ENCODE measurements at places on chromosomes 7 and 10.

GRCh38 chr7:141497391-141497790, 53.8 kb upstream of the AGK start:
- DNase-seq: no peak

DNA sequence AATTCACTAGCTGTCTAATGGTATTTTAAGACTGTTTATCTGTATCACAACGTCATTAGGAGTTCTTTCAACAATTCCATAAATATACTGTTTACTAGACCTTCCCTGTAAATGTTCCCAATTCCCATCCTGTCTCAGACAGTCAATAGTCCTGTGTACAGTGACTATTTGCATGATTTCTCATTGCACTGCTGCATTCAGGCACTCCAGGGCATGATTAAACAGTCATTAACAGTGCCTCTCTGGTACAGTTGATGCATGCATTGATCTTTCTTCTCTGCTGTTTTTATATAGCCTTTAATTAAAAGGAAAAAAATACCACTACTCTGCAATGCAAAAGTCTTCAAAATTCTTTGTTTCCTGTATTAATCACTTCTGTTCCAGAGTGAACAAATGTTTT, 51.5 kb upstream of the MTURN start:
- no peak for DNase-seq

GRCh38 chr7:116353647-116354046, 143.3 kb downstream of the TES start:
- DNase-seq: no peak

GRCh38 chr10:103493362-103493915, at the start of gene NEURL1:
TSS of gene NEURL1 (plus strand) at chr10:103493705. CDS start at chr10:103494388, 683 bp downstream.
- no peak for DNase-seq

DNA sequence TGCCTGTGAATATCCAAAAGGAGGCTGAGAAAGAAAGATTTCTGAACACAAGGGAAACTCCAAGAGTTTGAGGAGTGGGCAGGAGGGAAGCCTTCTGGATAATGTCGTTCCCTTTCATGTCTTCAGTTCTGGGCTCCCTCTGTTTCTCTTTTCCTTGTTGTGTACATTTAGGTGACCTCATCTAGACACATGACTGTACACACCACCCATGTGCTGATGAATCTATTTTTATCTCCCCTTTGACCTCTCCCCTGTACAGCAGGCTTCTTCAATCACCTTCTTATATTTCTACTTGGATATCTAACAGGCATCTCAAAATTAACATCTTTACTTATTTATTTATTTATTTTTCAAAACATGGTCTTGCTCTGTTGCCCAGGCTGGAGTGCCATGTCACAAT, 363.1 kb downstream of the GATA3 start:
- DNase-seq: no peak

DNA sequence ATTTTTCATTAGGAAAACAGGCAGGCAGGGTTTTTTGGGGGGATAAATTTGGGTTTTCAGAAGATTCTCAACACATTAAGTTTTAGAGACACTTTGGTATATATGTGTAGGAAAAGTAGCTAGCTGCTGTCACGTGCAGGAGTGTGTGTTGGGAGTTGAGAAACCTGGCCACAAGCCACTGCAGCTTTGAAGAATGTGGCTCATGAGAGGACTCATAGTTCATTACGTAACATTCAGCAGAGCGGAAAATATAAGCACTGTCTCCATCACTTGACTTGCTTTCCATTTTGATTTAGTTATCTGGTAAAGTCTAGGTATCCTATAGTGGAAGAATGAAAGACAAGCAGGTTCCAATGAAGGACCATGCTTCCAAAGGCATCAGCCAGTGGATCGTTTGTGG, 31.2 kb downstream of the SMNDC1 start:
- peak; percentile 10 for DNase-seq

DNA sequence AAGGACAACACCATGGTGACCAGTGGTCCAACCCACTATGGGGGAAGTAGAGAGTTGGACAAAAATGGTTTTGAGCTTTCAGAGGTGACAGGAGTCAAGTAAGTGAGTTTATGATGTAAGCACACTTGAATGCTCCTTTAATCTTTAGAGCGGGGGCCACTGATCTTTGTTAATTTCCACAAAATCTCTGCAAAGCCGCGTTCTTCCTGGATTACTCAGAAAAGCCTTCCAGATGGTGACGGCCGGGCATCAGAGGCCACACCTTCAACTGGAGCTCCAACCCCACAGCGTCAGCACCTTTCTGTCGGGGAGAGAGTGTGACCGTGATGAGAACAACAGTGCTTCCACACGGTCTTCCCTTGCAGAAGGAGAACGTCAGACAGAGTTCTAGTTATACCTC, 35.2 kb upstream of the KLF6 start:
- no peak for DNase-seq

GRCh38 chr10:132987671-132988571, 45.6 kb upstream of the CFAP46 start:
- DNase-seq: no peak

GRCh38 chr7:100711369-100711768, 5.4 kb downstream of the POP7 start:
- no peak for DNase-seq

DNA sequence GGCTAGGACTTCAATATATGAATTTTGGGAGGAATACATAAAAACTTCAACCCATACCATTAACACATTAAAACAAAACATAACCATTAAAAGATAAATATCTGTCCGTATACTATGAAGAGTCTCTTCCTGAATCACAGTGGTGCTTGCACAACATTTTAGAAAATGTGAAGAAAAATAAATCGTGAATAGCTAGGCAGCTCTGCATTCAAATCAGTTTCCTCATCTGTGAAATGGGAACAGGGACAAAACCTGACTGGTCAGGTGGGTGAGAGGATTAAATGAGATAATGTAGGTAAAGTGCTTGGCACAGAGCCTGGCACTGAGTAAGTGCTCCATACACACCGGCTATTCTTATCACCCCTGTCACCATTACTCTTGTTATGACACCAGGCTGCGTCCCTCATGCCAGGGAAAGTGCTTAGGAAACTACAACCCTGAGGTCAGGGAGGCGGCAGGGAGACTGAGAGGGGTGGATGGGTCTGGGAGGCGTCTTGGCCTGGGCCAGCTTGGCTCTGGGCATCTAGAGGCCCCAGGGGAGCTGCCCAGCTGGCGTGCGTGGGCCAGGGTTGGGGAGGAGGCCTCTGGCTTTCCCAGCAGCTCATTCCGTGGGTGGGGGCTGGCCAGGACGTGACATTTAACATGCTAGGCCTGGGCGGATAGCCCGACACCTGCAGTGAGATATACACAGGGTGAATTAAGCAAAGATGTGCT, 78.3 kb downstream of the SH3PXD2A start:
- no peak for DNase-seq

Measured in stimulated activated CD8-positive, alpha-beta memory T cell treated with anti-CD3 and anti-CD28 coated beads, Interleukin-12 subunit alpha, Interleukin-12 subunit beta, amount 100 ng/mL, for 1 hour (primary cell).